Esophagus muscularis mucosa (tissue), 4 donors: ENCODE measurements at places on chromosomes 13 and 19. TPM values are rescaled to one million over a fixed set of nuclear protein-coding genes. Genes with fewer than 3 reads are reported as not detected.

SLC10A2 gene
- not detected for total RNA-seq

DNA sequence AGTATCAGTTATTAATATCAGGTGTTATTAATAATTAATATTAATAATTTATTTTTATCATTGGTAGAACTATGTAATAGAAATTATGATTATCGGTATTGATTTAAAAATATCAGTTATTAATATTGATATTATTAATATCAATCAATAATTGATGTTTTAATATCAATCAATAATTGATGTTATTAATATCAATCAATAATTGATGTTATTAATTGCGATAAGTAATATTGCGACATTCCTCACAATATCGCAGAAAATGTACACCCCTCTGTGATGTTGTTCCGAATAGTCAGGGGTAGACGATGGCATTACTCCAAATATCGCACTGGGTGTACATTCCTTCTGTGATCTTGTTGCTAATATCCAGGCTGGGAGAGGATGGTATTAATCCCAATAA lies 3.7 kb upstream of the RGCC start:
- peaks cover 22% of the 10 kb centered on the region for H3K4me1 ChIP-seq
- no peak overlapping the region for H3K4me3 ChIP-seq
- peaks cover 5% of the 10 kb centered on the region for H3K27me3 ChIP-seq
- no peak for DNase-seq

GRCh38 chr13:35716186-35716585 lies 239.7 kb upstream of the MAB21L1 start:
- peaks cover 18% of the 10 kb centered on the region for H3K4me1 ChIP-seq
- H3K36me3 ChIP-seq: no peaks in the 10 kb centered on the region
- no peaks in the 10 kb centered on the region for H3K27me3 ChIP-seq
- no peak overlapping the region for H3K27ac ChIP-seq
- no peak for DNase-seq

- H3K27ac ChIP-seq: no peak overlapping the region
- peaks cover 6% of the 10 kb centered on the region for H3K27me3 ChIP-seq
- peaks cover 12% of the 10 kb centered on the region for H3K4me1 ChIP-seq
- H3K4me3 ChIP-seq: no peak overlapping the region
- H3K36me3 ChIP-seq: no peaks in the 10 kb centered on the region
- no peak for DNase-seq
Measured at GRCh38 chr19:43778651-43779050, 2.1 kb downstream of the KCNN4 start.

DNA sequence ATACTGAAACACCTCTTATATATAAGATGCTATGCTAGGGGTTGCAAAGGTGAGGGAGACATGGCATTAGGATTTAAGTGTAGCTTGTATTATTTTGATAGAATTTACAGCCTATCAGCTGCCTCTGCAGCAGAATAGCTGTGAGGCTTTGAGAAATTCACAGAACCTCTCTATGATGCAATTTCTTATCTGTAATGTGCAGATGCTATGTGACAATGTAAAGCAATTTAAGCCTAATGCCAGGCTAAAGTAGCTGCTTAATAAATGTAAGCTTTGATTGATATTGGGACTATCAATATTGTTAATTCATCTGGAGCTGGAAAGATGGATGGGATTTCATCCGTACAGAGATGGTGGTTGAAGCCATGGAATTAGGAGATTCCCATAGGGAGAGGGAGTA lies 1.6 kb downstream of the ADGRE3 start:
- H3K27me3 ChIP-seq: peaks cover 51% of the 10 kb centered on the region
- no peak overlapping the region for H3K4me3 ChIP-seq
- H3K27ac ChIP-seq: no peak overlapping the region
- no peak for DNase-seq
- H3K36me3 ChIP-seq: no peaks in the 10 kb centered on the region
- no peaks in the 10 kb centered on the region for H3K4me1 ChIP-seq

- peak overlapping the region; percentile 97 for H3K27ac ChIP-seq
- H3K36me3 ChIP-seq: peaks cover 18% of the 10 kb centered on the region
- DNase-seq: no peak
- H3K4me3 ChIP-seq: no peak overlapping the region
Measured at GRCh38 chr19:38679839-38680238, 32.4 kb downstream of the ACTN4 start.

DNA sequence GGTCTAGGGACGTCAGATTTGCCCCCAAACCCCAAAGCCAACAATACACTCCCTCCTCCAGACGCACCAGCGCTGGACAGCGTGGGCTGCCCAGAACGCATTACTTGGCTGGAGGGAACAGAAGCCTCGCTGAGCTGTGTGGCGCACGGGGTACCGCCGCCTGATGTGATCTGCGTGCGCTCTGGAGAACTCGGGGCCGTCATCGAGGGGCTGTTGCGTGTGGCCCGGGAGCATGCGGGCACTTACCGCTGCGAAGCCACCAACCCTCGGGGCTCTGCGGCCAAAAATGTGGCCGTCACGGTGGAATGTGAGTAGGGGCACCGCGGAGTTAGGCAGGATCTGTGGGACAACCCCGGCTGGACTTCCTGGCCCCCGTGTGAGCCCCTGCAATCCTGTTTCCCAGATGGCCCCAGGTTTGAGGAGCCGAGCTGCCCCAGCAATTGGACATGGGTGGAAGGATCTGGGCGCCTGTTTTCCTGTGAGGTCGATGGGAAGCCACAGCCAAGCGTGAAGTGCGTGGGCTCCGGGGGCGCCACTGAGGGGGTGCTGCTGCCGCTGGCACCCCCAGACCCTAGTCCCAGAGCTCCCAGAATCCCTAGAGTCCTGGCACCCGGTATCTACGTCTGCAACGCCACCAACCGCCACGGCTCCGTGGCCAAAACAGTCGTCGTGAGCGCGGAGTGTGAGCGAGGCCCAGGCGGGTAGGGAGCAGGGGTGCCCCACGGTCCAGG lies 4.0 kb downstream of the ICAM5 start:
- no peak overlapping the region for H3K4me3 ChIP-seq
- no peaks in the 10 kb centered on the region for H3K36me3 ChIP-seq
- peaks cover 100% of the 10 kb centered on the region for H3K27me3 ChIP-seq
- DNase-seq: no peak
- H3K4me1 ChIP-seq: peaks cover 73% of the 10 kb centered on the region

DNA sequence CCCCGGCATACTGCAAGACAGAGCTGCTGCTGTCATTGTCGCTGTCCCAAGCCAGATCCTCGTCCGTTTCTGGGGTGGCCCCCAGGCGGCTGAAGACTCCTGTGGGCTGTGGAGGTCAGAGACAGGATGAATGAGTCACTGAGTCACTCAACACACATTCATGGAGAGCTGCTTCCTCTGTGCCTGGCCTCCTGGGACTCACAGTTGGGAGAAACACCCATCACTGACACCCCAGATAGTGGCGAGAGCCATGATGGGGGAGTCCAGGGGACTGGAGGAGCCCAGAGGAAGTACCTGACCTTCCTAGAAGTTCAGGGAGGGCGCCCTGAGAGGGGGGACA lies 26.0 kb downstream of the C19orf47 start:
- H3K36me3 ChIP-seq: peaks cover 87% of the 10 kb centered on the region
- H3K4me3 ChIP-seq: no peak overlapping the region
- H3K4me1 ChIP-seq: no peaks in the 10 kb centered on the region
- H3K27ac ChIP-seq: no peak overlapping the region
- DNase-seq: no peak
